Activated T-cell treated with anti-CD3 and anti-CD28 coated beads, Interleukin-2, amount 50 U/mL, for 48 hours (primary cell): ENCODE measurements at places on chromosomes 2 and 18.

- no peak for DNase-seq
Measured at GRCh38 chr18:80194874-80195570, 52.3 kb downstream of the PARD6G start.

DNA sequence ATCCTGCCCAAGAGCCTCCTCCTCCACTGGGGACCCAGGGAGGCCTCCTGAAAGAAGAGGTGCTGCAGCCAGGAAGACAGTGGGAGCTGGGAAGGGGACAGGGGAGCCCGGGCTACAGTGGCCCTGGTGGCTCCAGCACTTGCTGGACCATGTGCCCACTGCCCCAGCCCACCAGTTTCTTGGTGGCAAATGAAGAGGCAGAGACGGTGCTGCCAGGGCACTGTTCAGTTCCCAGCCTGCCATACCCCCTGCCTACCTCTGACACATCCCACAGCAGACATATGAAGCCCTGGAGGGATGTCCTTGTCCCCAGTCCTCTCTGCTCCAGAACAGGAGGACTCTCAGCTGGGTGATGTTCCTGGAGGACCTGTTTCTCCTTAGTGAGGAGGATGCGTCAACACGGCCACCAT lies 3.7 kb downstream of the RAMP1 start:
- no peak for DNase-seq

GRCh38 chr2:188176620-188177019 lies 115.1 kb upstream of the GULP1 start:
- DNase-seq: no peak

DNA sequence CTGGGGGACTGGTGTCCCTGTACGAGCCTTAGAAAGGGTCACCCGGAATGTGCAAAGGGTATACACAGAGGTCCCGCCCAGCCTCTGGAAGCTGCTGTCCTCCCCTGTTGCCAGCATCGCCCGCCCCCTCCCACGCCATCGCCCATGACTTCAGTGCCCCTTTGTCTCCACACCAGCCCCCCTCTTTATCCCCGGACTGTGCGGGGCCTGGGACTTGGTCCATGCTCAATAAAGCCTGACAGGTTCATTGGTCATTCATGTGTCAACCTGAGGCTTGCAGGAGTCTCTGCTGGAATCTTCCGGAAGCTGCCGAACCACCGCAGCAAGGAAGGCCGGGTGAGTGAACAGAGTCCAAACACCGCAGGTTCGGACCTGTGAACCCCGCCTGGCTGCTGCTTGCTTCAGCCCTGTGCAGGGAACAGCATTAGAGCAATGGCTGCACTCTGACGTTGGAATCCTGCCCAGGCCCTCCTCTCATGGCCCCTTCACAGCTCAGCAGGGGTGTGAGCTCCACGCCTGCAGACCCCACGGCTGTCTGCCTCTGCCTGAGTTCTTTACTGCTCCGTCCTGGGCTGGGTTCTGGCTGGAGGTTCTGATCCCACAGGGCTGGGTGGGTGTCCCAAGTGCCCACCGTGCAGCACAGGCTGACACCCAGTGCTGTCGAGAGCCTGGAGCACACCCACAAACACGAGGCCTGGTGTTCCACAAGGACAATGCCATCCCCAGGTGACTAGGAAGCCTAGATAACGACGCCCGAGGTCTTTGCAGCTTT lies 96.5 kb downstream of the SEPTIN10 start:
- DNase-seq: no peak

DNA sequence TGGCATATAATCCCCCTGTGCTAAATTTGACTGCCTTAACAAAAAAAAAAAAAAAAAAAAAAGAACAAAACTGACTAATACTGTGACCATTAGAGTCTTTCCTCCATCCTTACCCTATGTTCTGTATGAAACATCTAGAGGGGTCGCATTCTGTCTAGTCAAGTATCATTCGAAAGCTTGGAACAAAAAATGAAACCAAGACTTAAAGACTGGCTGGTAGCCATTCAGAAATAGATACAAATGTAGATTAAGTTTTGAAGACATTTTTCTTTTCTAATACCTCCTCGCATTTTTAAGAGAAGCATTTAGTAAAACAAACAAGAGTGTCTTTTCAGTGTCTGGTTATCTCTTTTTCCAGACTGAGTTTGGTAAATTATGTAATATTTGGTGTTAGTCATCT lies 66.7 kb downstream of the SPATS2L start:
- no peak for DNase-seq

DNA sequence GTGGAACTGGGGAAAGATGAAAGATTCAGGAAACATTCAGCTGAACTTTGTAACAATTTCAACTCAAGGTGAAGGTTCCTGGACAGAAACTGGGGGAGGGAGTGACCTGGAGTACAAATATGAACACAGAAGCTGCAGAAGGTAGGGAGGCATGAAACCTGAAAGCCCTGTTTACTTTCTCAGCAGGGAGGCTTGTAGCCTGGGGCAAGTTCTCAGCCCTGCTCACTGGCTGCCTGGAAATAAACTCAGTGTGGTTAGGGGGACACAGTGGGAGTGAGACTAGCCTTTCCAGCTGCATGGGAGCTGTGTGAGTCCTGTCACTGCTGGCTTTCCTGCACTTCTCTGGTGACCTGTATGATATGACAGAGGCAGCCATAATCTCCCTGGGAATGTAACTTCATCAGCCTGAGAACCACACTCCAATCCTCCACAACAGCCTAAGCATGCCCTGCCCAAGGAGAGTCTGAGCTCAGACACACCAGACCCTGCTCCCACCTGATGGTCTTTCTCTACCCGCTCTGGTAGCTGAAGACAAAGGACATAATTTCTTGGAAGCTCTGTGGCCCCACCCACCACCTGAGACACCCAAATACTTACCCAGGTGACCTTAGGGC lies 77.0 kb downstream of the ZSWIM2 start:
- no peak for DNase-seq

GRCh38 chr2:6683516-6683915 lies 182.2 kb downstream of the CMPK2 start:
- DNase-seq: no peak

DNA sequence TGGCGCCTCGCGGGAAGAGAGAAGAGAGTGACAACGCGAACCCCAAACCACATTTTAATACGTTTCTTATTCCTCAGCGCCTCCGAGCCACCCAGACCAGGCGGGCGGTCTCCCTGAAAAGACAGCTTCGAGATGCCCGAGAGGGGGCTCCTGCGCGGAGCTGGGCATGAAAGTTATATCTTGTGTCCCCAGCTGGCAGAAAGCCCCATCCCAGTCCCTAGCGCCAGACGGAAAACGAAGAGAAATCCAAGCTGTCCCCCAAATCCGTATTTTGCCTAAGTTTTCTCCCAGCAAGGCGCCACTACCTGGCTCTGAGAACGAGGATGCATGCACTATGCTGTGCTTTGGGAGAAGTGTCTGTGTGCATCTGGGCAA lies 797 bp downstream of the NXPH2 start:
- no peak for DNase-seq

DNA sequence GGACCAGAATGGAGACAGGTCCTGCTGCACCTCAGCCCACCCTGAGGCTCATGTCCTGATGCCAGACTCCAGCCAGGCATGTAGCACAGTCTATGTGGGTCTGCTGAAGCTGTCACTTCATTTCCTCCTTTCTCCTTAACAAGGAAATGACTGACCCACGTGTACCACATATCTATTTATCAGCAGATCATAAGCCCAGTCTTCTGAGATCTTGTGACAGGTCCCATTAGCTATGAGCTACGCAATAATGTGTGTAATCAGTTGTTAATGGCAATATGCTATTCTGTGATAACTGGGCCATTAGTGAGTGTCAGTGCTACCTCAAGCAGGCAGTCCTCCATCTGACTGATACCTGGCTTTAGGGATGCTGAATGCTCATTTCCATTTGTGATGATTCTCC lies 615.3 kb downstream of the BCL11A start:
- no peak for DNase-seq

DNA sequence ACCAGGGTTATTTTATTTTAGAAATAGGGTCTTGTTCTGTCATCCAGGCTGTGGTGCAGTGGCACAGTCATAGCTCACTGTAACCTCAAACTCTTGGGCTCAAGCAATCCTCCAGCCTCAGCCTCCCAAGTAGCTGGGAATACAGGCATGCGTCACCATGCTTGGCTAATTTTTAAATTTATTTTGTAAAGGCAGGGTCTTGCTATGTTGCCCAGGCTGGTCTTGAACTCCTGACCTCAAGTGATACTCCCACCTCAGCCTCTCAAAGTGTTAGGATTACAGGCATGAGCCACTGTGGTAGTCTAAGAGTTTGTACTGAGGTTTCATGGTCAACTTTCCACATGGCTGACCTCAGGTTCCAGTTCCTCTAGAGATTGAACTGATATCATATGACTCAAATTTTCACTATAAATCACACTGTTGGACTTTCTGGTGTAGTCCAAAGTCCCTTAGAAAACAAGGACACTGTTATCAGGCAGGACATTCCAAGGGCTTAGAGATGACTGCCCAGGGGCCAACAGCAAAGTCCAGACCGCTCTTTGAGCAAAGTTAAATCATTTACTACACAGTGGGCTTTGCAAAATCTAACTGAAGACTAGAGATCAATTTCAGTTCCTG lies 82.0 kb upstream of the MEX3C start:
- DNase-seq: no peak

DNA sequence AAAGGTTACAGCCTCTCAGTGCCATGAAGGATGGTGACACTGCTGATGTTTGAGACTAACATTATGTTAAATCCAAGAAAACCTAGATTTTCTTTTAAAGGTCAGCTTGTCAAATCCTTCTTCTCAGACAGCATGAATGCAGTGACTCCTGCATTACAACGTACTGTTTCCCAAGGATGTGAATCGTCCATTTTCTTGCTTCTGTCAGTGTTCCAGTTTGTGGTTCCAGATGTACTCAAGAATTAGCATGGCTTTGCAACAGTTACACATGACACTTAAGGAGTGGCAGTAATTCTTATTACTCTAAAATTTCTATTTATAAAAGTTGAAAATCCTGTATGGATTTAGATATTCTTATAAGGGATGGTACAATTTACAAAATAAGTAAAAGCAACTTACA lies 1.5 kb upstream of the TTC39C start:
- DNase-seq: no peak

- DNase-seq: no peak
Measured at GRCh38 chr2:69618362-69618761, 25.2 kb downstream of the AAK1 start.

DNA sequence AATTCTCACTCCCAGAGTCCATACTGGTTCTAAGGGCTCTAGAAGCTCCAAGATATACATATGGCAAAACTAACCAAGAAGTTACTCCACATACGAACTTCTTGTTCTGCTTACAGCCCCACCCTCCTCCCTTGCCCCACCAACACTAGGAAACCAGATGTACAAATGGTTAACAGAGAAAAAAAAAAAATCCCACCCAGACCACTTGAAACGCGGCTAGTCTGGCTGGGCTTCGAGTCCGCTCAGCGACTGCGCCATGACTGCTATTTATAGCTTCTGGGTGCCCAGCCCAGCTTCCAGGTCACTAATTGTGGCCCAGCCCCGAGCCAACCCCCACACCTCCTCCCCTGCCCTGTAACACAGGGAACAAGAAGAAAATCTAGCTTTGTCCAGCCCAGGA lies 47.0 kb upstream of the IHH start:
- DNase-seq: no peak

DNA sequence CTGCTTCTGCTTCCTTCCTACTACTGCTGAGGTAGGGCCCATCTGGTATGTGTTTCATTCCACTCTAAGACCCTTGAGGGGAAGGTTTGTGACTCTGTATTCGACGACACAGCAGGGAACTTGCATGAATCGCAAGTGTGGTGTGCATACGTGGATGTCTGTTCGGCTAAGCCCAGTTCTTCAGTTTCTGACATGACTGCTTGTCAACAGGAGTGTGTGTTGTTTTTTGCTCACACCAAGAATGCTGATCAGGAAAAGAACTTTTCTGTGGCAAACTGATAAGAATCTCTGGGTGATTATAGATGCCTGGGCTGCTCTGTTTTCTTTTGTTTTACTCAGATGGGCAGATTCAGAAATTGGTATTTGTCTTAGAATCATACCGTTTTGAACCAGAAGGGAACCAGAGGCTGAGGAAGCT lies 22.0 kb downstream of the TNFRSF11A start:
- DNase-seq: no peak

DNA sequence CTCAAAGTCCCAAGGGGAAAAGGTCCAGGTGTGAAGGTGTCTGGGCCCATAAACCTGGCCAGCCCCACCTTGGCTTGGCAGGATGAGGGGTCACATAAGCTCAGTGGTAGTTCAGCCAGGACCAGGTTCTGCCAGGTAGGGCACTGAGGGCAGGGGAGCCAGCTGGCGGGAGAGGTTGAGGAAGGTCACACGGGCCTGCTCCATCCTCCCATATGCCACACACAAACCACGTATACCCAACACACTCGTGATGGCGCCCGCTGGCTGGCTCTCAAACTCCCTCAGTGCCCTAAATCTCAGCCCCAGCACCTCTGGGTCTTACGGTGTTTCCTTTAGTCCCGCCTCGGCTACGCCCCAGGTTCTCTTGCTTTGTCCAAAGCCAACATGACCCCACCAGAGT lies 160.5 kb downstream of the ZFP36L2 start:
- no peak for DNase-seq

DNA sequence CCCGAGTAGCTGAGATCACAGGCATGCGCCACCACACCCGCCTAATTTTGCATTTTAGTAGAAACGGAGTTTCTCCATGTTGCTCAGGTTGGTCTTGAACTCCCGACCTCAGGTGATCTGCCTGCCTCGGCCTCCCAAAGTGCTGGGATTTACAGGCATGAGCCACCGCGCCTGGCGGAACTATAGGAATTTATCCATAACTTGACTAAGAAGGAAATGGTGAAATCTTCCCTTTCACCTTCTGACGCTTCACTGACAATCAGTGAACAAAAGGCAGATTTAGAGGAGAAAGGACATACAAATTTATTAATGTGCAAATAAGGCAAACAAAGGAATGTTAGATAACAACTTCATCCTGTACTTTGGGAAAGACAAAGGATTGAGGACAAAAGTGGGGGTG lies 15.4 kb upstream of the GULP1 start:
- DNase-seq: no peak

DNA sequence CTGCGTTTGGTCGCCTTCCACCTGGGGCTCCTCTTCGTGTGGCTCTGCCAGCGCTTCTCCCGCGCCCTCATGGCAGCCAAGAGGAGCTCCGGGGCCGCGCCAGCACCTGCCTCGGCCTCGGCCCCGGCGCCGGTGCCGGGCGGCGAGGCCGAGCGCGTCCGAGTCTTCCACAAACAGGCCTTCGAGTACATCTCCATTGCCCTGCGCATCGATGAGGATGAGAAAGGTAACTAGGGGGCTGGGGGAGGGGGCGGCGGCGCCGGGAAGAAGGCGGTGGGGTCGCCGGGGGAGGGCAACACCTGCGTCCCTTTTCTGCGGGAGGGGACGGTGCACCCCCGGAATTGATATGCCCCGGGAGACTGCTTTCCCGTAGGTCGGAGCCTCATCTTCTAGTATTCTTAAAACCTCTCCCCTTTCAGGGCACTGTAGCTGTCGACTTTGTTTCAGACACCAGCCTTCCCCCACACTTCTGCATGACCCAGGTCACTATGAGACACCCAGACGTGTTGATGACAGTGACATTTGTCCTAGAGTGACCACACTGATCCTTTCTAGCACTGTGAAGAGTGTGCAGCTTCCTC lies 755 bp downstream of the SPAST start:
- no peak for DNase-seq

DNA sequence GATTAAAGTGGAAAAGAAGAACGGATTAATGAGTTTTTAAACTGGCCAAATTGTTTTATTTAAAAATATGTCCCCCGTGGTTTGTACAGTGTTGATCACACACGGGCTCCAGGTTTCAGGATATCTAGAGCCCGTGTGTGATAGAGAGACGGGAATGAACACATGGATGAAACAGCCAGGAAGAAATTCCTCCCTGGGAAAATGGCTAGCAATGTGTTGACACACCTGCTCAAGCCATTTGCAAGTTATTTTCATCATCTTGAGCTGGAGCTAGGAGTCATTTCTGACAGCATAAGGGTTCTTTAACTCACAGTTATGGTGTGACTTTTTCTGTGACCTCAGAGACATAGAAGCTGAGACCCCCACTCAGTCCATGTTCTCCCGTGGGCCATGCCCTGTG lies 81.6 kb downstream of the LRRFIP1 start:
- DNase-seq: no peak
